Bronchus fibroblast of lung (primary cell): ENCODE measurements at places on chromosomes 4 and X. TPM values are rescaled to one million over a fixed set of nuclear protein-coding genes. Genes with fewer than 3 reads are reported as not detected.

IRS4 gene
- not detected in 2 replicates for total RNA-seq

SLC26A1 gene
- total RNA-seq = not detected in 2 replicates

TCEAL3 gene
- 12.3 and 25.6 TPM in 2 replicates for total RNA-seq

HMX1 gene
- not detected in 2 replicates for total RNA-seq

CT45A1 gene
- total RNA-seq = not detected in 2 replicates

RPGR gene
- 4.5 TPM in 2 replicates for total RNA-seq

FGF13 gene
- total RNA-seq = not detected in 2 replicates

CT83 gene
- not detected in 2 replicates for total RNA-seq

FGF5 gene
- total RNA-seq = 4.9 and 7.4 TPM in 2 replicates

IL13RA2 gene
- 0.30 TPM in 1 of 2 replicates, not detected in the other for total RNA-seq

RAB40A gene
- under 0.01 TPM in 1 of 2 replicates, not detected in the other for total RNA-seq

OTC gene
- total RNA-seq = not detected in 2 replicates

GPR50 gene
- not detected in 2 replicates for total RNA-seq

RASGEF1B gene
- not detected in 2 replicates for total RNA-seq

TKTL1 gene
- not detected in 2 replicates for total RNA-seq

MAGEA8 gene
- not detected in 2 replicates for total RNA-seq

ENPP6 gene
- under 0.01 and 0.15 TPM in 2 replicates for total RNA-seq

NOX1 gene
- not detected in 2 replicates for total RNA-seq

DAPP1 gene
- not detected in 2 replicates for total RNA-seq

COMMD8 gene
- total RNA-seq = 21.3 and 26.7 TPM in 2 replicates

ATP2B3 gene
- not detected in 2 replicates for total RNA-seq

TAF7L gene
- 0.17 and 0.30 TPM in 2 replicates for total RNA-seq

AFF2 gene
- 0.15 and 0.17 TPM in 2 replicates for total RNA-seq

LRCH2 gene
- 1.8 and 2.7 TPM in 2 replicates for total RNA-seq

HHIP gene
- 3.0 and 3.9 TPM in 2 replicates for total RNA-seq

VGLL1 gene
- total RNA-seq = not detected in 2 replicates

CLNK gene
- total RNA-seq = not detected in 2 replicates

FAM133A gene
- 0.17 TPM in 1 of 2 replicates, not detected in the other for total RNA-seq

GABRQ gene
- total RNA-seq = under 0.01 and 0.15 TPM in 2 replicates

SLC49A3 gene
- total RNA-seq = 2.1 and 2.5 TPM in 2 replicates

FGG gene
- total RNA-seq = not detected in 2 replicates

RPL39 gene
- total RNA-seq = 3,305 and 3,757 TPM in 2 replicates

SLC9B1 gene
- 0.30 TPM in 1 of 2 replicates, not detected in the other for total RNA-seq

RASL11B gene
- total RNA-seq = 0.17 and 0.59 TPM in 2 replicates

COL4A5 gene
- total RNA-seq = 14.6 and 19.5 TPM in 2 replicates

AREG gene
- 10.0 and 19.0 TPM in 2 replicates for total RNA-seq

CNGA1 gene
- total RNA-seq = under 0.01 TPM in 1 of 2 replicates, not detected in the other

UGT2B17 gene
- total RNA-seq = not detected in 2 replicates

IL13RA1 gene
- total RNA-seq = 23.3 and 24.7 TPM in 2 replicates

ZCCHC18 gene
- total RNA-seq = 0.34 and 0.59 TPM in 2 replicates

F11 gene
- total RNA-seq = not detected in 2 replicates

DCAF12L1 gene
- total RNA-seq = not detected in 2 replicates

KIT gene
- under 0.01 and 0.17 TPM in 2 replicates for total RNA-seq

TCEAL9 gene
- 50.1 and 113 TPM in 2 replicates for total RNA-seq

DMRTC1 gene
- total RNA-seq = not detected in 2 replicates

SMIM31 gene
- total RNA-seq = not detected in 2 replicates

PARM1 gene
- total RNA-seq = 0.15 and 0.17 TPM in 2 replicates
